ENCODE measurements at places on chromosomes 16 and 17.
A peak's percentile ranks its signal among the peaks of the same experiment; 100 is the strongest.

DNA sequence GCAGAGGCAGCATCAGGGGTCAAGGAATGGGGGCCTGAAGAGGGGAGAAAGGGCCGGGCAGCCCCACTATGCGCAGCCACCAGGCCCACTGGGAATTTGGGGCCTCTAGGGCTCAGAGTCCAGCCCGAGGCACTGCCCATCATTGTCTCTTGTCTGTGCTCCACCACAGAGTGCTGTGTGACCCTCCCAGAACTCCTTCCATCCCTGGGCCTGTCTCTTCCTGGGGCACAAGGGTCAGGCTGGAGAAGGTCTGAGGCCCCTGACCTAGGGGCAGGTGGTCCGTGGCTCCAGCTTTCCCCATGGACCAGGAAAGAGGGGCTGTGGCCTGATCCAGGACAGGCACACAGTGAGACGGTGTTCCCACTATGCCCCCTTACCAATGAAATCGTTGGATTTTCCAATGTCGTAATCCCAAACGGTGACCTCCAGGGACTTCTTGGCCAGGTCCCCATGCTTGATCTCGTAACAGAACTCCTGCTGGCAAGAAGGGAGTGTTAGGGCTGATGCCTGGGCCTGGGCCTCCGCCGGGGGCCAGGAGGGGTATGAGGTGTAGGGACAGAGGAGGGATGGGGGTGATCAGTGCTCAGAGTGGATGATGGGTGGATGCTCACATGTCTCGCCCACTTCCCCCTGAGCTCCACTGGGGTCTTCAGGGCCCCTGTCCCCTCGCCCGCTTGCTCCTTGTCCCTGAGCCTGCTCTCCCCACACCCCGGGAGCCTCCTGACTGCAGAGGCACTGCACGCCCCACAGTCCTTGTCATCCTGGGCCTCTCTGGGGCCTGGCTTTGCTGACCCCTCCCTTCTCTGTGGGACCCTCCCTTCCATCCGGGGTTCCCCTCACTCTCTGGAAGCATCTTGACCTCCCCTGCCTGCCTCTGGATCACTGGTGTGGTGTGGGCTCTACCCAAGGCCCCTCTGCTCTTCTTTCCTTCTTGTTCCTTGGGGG lies 10.7 kb downstream of the SCGB1C2 start:
- peak; percentile 36 for DNase-seq

DNA sequence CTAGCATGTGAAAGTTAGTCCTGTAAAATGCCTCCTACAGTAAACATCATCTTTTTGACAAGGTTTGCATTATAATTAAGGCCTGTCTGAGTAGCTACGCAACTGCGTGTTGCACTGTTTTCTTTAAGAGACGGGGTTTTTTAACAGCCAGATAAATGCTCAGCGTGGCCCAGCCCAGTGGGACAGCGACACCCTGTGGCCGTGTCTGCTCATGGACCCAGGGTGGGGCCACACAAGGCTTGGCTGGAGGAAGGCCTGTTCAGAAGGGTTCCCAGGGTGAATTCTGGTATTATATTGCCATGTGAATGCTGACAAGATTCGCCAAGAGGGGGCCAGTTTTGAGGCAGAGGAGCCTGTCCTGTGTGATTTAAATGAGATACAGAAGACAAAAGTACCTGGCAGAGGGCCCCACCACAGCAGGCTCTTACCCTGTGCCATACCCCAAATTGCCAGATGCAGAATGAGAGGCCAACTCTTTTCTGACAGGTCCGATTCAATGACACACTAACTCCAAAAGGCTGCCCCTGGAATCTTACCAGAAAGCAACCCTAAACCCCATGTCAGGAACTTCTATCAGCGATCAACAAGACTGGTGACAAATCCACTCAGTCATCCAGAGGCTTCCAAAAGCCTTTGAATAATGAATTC lies 65.9 kb upstream of the IRX6 start:
- DNase-seq = peak; percentile 73

GRCh38 chr17:11548398-11548797 lies 49.9 kb upstream of the DNAH9 start:
- DNase-seq = no peak

DNA sequence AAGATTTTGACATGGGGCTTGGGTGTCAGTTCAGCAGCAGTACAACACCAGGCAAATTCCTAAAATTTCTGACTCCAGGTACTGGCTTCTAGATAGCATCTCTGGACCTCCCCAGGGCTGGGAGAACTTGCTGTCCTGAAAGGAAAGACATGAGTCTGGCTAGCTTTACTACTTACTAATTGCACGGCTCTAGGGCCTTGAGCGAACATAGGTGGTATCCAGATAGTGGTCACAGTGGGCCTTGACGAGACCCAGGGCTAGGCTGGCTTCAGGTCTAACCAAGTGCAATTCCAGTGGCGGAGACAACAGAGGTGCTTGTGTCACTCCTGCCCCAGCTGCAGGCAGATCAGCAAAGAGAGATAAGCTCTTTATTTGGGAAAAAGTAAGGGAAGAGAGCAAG lies 16.4 kb upstream of the SLC13A5 start:
- DNase-seq = no peak

DNA sequence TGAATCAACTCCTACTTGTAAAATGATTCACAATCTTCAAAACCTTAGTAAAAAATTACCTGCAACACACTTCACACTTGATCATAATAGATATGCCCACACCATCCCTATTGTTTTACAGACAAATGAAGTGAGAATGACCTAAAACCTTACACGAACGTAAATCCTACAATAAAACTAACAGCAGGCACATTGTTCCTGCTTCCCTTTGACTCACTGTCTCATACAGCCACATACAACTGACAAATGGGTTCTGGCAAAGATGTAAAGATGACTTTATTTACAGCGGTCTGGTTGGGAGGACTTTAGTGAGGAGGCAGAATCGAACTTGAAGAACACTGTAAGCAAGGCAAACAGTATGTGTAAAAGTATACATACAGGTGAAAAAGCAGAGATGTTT lies 188.7 kb downstream of the MYO1D start:
- DNase-seq = no peak
